ENCODE measurements at places on chromosomes 2 and 18.

GRCh38 chr2:15556311-15556930 lies 4.7 kb downstream of the NBAS start:
- no peak for DNase-seq

- DNase-seq: no peak
Observed at GRCh38 chr18:54229421-54230059, 5.1 kb upstream of the MBD2 start.

DNA sequence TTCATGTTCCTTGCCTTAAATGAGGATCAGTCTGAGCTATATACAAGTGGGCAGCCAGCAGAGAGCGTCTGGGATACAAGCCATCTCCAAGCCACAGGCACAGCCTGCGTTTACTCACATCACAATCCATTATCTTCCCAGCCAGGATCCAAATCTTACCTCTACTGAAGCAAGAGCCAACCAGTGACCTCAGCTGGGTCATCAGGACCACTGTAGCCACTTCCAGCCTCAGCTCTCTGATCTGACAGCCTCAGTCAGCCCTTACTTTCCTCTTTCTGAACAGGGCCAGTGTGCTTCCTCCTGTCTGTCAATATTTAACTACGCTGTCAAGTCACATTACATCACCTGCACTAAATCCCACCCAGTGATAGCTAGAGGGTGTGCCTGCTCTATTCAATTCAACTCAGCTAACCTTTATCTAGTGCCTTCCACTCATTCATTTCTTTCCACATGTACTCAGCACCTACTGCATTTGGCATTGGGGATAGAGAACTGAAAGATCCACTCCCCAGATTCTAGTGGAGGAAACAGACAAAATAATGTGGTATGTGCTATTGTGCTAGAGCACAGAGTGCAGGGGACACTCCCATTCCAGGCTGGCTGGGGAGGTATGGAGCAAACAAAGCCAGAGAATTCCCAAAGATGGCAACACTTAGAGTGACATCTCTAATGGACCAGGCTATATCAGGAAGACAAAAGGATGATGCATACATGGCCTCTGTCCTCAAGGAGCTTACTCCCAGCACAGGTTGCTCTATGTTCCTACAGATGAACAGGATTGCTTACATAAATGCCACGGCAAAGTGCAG lies 146.5 kb downstream of the NCKAP5 start:
- DNase-seq: peak; percentile 23

- DNase-seq: no peak
Observed at GRCh38 chr18:13051159-13051558, 60.0 kb downstream of the CEP192 start.

DNA sequence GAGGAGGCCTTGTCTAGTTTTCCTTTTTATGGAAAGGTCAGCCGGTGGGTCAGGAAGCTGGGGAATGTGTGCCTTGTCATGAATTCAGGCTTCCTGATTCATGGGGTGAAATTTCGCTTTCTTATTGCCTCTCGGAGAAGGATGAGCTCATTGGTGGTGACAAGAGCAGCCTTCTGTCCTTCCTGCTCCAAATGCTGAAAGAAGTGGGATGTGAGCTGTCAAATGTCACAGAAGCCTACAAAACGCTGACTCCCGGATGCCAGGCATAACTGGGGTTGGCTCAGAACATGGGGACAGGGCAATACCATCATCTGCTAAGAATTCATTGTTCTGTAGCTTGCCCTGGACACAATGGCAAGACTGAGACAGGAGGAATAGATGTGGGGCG lies 55.8 kb upstream of the FAM136A start:
- peak; percentile 21 for DNase-seq

GRCh38 chr2:19198381-19198780 lies 160.0 kb downstream of the OSR1 start:
- no peak for DNase-seq

DNA sequence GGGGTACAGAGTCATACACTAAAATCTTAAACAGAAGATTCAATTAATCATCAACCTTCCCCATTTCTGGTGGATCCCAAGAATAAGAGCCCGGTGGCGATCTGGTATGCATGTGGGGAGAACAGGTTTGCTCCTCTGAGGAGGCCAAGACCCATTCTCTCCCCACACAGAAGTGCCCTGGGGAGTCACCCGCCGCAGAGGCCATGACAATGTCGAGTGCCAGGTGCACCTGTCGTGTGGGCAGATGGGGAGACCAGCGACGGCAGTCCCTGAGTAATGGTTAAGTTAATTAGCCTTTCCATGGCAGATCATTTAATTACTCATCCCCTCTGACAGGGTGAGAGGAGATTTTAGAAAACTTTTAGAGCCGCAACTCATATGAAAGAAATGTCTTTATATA lies 345.0 kb downstream of the NCKAP5 start:
- no peak for DNase-seq

DNA sequence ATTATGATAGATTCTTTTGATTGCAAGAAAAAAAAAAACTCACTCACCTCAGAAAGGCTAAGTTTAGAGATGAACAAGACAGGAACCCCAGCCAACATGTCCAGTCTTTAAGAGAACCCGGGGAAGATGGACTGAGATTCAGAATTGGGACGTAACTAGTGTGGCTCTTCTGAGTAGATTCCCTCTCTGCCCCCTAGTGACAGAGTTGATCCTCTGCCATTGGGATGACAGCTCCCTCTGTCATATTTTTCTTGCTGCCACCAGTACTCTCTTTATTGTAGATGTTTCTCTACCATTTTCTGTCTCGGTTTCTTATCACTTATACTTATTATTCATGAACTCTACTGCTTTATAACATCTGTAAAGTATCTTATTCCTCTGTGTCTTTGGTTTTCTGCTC lies 77.7 kb downstream of the GULP1 start:
- peak; percentile 36 for DNase-seq

DNA sequence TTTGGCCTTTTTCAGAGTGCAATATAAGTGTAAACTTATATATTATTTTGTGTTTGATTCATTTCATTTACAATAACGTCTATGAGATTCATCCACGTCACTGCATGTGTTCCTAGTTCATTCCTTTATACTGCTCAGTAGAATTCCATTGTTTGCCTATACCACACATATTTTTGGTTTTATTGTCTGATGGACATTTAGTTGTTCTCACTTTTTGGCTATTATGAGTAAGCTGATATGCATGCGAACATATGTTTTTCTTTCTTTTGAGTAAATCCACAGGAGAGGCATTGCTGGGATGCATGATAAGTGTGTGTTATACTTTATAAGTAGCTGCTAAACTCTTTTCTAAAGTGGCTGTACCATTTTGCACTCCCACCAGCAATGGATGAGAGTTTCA lies 314.8 kb upstream of the HS6ST1 start:
- no peak for DNase-seq

DNA sequence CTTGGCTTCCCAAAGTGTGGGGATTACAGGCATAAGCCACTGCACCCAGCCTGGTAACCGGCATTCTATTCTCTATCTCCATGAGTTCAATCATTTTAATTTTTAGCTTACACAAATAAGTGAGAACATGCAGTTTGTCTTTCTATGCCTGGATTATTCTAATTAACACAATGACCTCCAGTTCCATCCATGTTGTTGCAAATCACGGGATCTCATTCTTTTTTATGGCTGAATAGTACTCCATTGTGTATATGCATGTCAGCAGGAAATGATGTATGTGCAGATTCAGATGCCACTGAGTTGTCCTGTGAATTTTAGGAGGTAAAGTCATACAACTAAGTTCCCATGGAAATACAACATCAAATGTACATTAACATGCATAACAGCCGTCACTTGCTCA lies 24.7 kb upstream of the AMMECR1L start:
- no peak for DNase-seq

DNA sequence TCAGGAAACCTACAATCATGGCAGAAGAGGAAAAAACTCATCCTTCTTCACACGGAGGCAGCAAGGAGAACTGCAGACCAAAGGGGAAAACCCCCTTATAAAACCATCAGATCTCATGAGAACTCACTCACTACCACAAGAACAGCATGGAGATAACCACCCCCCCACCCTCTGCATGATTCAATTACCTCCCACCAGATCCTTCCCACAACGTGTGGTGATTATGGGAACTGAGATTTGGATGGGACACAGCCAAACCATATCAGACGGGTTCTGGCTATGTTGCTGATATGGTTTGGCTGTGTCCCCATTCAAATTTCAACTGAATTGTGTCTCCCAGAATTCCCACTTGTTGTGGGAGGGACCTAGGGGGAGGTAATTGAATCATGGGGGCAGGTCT lies 28.7 kb upstream of the CCDC150 start:
- no peak for DNase-seq

DNA sequence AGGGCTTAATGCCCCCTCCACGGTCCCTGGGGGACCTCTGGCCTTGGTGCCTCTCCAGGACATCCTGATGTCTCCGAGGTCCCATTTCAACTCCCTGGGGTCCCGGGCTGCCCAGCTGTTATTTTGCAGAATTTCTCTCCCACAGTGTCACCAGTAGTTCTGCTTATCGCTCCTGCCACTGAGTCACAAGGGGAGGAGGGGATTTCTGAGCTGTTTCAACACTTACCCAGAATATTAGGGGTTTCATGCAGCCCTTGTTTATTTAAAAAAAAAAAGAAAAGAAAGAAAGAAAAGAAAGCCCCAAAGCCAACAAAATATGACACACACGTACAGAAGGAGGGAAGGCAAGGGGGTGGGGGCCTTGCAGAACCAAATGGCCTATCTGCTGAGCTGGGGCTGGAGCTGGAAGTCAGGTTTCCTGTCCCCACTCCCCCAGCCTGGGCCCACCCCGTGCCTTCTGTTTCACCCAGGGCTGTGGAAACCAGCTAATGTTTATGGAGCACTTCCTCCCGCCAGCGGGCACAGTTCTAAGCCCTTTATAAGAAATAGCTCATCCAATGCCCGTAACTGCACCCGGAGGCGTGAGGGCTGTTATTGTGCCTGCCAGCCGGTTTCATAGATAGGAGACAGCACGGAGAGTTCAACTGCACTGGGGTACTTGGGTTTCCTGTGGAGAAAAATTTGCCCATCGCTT lies 8.4 kb upstream of the ARID5A start:
- DNase-seq: no peak

GRCh38 chr18:56637711-56638231 lies 621 bp downstream of the TXNL1 start:
- DNase-seq: no peak

DNA sequence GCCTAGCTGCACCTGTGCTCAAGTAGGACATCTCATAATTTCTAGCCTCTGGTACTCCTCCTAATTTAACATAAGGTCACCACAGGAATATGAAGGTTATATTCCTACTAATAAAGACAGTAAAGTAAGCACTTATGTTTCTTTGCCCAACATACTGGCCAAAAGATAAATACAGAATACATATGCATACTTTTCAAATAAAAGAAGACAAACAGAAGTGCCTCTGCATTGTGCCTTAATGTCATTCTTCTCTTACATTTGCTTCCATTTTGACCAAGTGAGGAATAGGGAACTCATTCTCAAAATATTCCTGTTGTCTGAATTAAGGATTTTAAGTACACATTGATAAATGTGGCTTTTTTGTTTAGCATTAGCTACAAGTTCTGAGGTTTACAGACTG lies 5.6 kb downstream of the BCL11A start:
- no peak for DNase-seq

DNA sequence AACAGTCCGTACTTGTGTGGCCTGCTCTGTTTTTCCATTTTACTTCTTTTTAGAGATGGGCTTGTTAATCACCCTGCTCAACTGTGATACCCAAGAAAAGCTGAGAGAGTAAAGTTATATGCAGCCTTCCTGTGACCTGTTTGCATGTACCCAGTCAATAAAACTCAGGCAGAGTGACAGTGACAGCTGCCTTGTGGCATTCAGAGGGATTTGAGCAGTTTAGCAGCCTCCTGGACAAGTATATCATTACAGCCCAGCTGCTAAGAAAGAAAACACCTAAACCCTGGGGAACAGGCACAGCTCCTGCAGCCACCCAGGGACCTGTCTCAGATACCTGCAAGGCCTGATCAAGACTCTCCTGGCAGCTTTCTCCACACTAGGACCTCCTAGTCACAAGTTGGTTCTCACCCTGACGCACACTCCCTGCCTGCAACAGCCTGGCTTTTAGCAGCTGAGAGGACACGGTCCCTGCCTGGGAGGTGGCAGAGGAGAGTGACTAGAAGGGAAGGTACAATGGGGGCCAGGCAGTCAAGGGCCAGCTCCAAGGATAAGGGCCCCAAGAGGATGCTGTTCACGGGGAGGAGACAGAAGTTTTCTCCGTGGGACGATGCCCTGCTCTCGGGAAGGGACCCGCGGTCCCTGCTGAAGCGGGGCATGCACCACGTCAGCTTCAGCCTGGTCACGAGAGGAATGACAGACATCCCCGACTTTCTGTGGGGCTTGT lies at the start of gene LRRC30:
Gene LRRC30, plus strand, starts transcription at position 464 of the 724 bp plus-strand sequence. Its CDS starts 50 bp downstream, at position 514.
- no peak for DNase-seq

GRCh38 chr2:36469710-36470109 lies 114.1 kb downstream of the CRIM1 start:
- no peak for DNase-seq
